Stimulated activated CD4-positive, alpha-beta T cell treated with anti-CD3 and anti-CD28 coated beads, Interleukin-1b, Interleukin-23, amount 100 ng/mL, for 1 hour (primary cell): ENCODE measurements at places on chromosomes 1 and 21.

- peak; percentile 39 for DNase-seq
Observed at GRCh38 chr21:33894736-33895288, 20.8 kb downstream of the ATP5PO start.

GRCh38 chr21:41666641-41667081, 100.2 kb downstream of the RIPK4 start:
- DNase-seq, result no peak

DNA sequence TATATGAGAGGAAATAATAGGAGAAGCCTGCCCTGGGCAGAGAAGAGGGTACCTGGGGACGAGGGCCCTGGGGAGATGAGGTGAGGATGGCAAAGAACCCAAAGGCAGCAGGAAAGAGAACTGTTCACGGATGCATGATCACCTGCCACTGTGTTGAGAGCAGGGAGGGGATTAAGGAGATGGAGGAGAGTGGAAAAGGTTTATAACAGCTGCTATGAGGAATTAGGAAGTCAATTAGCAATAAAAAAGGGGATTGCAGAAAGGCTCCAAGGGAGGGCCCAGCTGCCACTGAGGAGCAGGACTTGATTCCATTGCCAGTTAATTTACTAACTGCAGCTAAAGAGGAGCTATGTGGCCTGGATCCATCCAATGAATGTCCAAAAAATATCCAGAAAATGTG, 61.1 kb downstream of the GFI1 start:
- no peak for DNase-seq

GRCh38 chr21:41228492-41228891, 60.5 kb downstream of the BACE2 start:
- no peak for DNase-seq

GRCh38 chr1:236421022-236421421, 26.9 kb downstream of the EDARADD start:
- DNase-seq, result no peak

GRCh38 chr1:92711473-92712165, 73.3 kb downstream of the EVI5 start:
- DNase-seq, result no peak

GRCh38 chr1:119372503-119373086, 4.0 kb downstream of the HAO2 start:
- DNase-seq, result no peak

GRCh38 chr1:196306421-196306820, 301.8 kb downstream of the KCNT2 start:
- no peak for DNase-seq

DNA sequence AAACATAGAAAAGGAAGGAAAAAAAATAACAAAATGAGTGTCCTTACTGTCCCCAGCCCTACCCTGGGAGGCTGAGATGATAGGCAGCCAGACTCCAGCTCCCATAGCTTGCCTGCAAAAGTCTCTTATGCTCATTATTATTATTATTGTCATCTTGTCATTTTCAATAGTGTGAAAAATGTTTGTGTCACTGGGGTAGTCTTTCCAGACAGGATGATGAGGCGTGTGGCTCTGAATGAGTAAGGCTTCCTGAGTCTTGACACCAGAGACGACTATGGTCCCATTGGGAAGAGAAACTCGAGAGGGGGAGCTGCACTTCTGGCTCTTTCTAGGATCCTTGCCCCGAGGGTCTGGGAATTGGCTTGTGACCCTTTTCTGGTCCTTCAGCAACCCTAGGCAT, 1.1 kb upstream of the CYB561D1 start:
- no peak for DNase-seq

GRCh38 chr1:97351846-97352245, 569.0 kb downstream of the DPYD start:
- no peak for DNase-seq

- no peak for DNase-seq
Observed at GRCh38 chr1:185816460-185816859, 82.3 kb downstream of the HMCN1 start.

GRCh38 chr1:168726281-168726680, 2.7 kb downstream of the DPT start:
- no peak for DNase-seq

GRCh38 chr1:42434340-42434739, 21.5 kb downstream of the ZMYND12 start:
- DNase-seq, result no peak

DNA sequence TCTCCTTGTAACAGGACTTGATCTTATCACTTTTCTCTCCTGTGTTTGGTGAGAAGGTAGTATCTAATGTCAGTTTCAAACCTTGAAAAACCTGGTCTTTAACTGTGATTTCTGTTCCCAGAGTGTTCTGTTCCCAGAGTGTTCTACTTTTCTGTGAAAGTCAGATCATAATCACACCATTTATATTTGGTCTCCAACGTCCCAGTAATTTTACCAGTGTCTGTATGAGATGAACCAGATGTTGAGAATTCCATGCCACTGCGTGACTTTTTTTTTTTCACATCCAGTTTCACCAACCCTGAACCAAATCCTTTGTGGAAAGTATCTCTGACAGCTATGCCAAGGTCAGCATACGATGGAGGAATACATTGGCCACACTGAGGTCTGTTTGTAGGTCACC, 365.2 kb downstream of the USP25 start:
- DNase-seq, result no peak

DNA sequence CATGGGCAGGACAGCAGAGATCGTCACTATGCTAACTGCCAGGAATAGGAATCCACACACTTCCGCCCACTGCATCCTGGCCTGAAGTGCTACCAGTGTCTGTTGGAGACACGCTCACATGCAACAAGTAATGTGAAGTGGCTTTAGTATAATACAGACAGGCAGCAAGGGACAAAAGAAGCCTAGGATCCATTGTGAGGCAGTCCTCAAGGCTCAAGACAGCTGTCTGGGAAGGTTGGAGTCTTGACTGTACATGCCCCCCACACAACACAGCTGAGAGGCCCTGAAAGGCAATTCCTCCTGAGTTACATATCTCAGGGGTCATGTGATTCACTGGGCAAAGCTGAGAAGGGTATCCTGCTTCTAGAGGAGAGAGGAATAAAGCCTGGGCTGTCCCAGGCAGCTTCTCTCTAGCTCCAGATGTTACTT, 39.9 kb upstream of the CD1D start:
- DNase-seq, result no peak
